Psoas muscle (tissue), 8 donors: ENCODE measurements at places on chromosomes 11 and 22. TPM values are rescaled to one million over a fixed set of nuclear protein-coding genes. Genes with fewer than 3 reads are reported as not detected.
A peak's percentile ranks its signal among the peaks of the same experiment; 100 is the strongest.

The FXYD6 gene
- polyA plus RNA-seq = 14.0 TPM

DNA sequence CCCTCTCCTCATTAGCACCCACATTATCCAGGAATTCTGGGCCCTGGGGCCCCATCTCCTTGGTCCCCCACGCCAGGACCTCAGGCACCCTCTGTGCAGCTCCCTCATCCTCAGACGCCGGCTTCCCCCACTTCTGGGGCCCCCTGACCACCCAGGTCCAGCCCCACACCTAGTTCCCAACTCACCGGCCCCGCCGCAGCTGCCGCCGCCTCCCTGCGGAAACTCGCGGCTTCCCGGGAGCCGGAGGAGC, at the start of gene PCSK7:
PCSK7 (minus strand) TSS at position 232 of the 250 bp plus-strand sequence. CDS start 2,229 bp downstream, outside the sequence.
- peak within 1 kb of the TSS; percentile 98 for H3K4me3 ChIP-seq
- H3K27me3 ChIP-seq = no peaks in the 10 kb centered on the region
- peak; percentile 91 for DNase-seq

- no peak overlapping the region for H3K4me3 ChIP-seq
- H3K27me3 ChIP-seq = no peaks in the 10 kb centered on the region
- no peak for DNase-seq
Observed at GRCh38 chr22:31239771-31240370, 27.8 kb downstream of the LIMK2 start.

GRCh38 chr11:130120045-130120444, 39.5 kb upstream of the ST14 start:
- no peak overlapping the region for H3K4me3 ChIP-seq
- no peaks in the 10 kb centered on the region for H3K27me3 ChIP-seq
- peaks cover 9% of the 10 kb centered on the region for H3K4me1 ChIP-seq

DNA sequence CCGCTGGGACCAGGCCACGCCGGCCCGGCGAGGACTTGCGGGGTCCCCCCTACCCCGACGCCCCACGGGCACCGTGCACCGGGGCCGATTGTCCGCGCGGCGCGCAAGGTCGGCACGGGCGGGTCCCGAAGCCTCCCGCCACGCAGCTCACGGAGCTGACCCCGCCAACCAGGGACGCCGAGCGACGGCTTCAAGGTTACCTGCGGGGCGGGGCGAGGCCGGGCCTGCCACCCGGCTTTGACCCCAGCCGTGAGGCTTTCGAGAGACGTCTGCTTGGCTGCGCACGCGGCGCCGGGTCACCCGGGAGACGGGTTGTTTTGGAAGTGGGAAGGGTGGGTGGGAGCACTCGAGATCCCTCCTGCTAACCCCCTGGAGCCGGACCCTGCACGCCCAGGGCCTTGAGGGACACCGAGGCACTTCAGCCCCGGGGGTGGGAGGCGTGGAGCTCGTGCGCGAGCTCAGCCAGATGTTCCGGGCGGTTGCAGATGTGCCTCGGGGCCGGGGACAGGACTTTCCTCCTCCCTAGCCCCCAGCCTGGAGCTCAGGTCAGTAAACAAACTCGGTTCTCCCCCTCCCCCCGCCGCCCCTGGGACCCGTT, 3.2 kb upstream of the WNT11 start:
- DNase-seq = peak; percentile 74
- H3K27me3 ChIP-seq = no peaks in the 10 kb centered on the region
- peak overlapping the region; percentile 81 for H3K4me3 ChIP-seq
- H3K36me3 ChIP-seq = no peaks in the 10 kb centered on the region
- H3K27ac ChIP-seq = peak overlapping the region; percentile 84
